ENCODE measurements at places on chromosomes 1 and 21.

DNA sequence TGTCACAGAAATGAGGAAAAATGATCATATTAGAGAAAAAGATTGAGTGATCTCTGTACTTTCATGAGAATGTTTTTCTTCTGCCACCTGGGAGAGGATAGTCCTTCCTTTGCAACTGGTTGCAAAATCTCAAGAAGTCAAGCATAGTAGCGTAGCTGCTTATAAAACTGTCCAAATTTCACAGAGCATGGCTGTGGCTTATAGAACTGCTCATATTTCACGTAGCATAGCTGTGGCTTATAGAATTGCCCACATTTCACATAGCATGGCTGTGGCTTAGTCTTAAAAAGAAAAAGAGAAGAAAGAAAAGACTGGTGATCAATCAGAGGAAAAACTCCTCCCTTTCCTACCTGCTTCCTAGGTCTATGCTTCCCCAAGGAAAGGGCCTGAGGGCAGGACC lies 329.5 kb downstream of the SIPA1L2 start:
- DNase-seq, result no peak

DNA sequence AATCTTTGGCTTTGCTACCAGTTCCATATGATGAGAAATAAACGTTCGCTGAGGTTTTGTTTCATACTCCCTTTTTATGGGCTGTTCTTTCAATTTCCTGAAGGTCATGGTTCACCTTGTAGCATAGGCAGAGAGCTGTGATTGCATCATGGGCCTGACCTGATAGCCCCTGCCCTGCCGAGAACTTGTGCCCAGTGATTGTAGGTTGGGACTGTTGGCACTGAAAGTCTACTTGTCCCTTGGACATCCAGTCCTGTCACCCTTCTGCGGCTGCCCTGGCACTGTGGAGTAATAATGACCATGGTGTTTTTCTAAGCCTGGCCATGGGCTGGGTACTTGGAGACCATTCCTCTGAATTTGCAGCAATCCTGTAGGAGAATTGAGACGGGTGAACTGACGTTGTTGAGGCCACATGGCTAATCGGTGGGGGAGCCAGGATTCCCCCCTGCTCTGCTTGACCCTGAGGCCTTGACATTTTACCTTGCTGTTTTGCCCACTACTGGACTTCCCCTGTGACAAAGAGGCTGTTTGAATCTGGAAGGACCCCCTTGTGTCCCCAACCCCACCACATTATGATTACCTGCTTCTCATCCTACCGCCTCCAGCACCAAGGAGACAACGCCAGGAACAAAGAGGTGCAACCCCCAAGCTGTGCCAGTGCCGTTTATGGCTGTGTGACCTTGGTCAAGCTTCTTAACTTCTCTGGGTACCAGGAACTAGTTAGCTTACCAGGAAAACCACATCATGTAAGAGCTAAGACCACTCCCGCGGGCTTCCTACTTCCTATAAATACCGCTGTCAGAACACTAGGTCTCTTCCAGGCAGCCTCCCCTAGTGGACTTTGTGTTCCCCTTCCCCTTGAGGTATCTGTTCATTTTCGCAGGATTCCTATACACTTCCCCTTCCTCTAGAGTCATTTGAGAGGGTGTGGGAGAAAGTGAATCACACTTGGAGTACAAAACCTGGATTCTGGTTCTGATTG lies 23.4 kb downstream of the SESN2 start:
- no peak for DNase-seq

GRCh38 chr1:201370500-201370899 lies 7.0 kb downstream of the TNNT2 start:
- no peak for DNase-seq

- DNase-seq, result no peak
These were observed 50.2 kb downstream of the PCNX2 start for GRCh38 chr1:233245191-233245765.

DNA sequence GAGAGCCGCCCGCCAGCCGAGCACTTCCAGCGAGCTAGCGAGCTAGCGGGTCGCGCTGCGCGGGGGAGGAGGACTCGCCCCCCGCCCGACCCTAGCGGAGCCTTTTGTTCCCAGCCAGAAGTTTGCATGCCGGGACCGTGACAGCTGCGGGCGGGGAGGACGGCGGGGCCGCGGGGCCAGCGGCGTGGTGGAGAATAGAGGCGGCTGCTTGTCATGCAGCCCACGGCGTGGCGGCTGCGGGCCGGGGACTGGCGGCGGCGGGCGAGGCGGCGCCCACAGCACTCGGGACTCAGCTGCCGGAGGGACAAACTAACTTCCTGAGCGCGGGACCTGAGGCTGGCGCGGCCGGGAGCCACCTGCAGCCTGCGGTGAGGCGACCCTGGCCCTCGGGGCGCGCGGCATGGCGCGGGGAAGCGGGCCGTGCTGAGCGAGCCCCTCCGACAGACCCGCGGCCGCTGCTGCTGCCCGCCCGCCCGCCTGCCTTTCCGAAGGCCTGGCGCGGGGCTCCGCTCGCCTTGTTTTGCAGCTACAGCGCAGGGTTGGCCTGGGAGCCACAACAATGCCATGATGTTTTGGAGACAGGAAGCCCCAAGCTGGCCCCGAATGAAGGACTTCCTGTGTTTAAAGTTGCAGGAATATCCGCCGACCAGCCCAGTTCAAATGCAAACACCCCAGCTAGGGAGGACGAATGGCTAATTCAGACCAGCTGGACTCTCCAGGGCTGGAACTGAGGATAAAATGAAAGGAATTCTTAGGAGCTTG lies 82.2 kb upstream of the BMP8A start:
- no peak for DNase-seq

GRCh38 chr1:230878591-230878990 lies 10.3 kb upstream of the C1orf198 start:
- DNase-seq, result no peak

Data from K562 (cell line).